Activated CD8-positive, alpha-beta memory T cell treated with anti-CD3 and anti-CD28 coated beads, Interleukin-2, amount 50 U/mL, for 4 hours (primary cell): ENCODE measurements at places on chromosomes 5 and 9.

- no peak for DNase-seq
Observed at GRCh38 chr5:125587631-125588030, 835.6 kb upstream of the GRAMD2B start.

DNA sequence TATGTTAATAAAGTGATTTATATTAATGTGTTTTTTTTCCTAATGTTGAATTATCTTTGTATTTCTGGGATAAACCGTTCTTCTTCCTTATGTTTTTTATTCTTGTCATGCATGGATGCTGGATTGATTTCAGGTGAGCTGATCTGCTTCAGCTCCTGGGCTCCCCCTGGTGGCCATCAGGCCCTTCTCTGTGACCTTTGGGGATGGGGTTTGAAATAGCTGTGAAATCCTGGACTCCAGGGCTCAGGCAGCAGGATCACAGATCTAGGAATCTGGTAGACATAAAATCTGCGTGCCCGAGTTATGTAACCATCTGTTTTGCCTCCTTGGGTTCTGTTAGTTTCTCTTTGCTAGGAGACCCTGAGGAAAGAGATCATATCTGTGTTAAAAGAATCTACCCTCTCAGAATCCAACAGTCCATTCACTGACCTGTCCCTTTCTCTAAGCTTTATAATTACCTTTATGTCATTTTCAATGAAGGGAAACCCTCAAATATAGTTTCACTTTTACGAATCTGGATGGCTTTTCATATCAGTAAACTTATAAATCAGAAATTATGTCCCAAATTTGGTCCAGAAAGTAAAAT lies 12.2 kb upstream of the OR13J1 start:
- peak; percentile 81 for DNase-seq

DNA sequence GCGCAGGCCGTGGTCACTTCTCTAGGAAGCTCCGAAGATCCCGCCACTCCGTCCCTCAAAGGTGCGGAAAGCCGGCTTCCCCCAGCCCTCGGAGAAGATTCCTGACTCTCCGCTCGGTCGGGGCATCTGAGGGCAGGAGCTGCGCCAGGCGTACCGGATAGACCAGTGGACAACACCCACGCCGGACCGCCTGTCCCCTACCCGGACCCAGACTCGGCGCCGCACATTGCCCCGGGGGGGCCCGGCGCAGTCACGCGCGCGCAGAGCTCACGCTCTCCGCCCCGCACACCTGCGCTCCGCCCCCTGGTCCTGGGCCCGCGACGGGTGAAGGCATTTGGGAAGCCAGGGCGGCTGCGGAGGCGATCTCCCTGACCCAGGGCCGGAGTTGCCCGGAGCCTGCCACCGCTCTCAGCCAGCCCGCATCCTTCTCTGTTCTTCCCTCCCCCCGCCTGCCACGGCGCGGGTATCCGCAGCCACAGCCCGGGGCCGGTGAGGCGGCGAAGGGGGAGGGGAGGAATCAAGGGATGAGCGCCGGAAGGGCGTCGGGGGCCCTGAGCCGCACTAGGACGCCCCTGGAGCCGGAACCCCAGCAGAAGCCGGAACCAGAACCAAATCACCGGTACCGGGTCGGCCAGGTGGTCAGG lies 448 bp downstream of the RELL2 start:
- peak; percentile 61 for DNase-seq

GRCh38 chr9:133713150-133713959 lies 24.8 kb downstream of the SARDH start:
- DNase-seq: no peak

- DNase-seq: no peak
Observed at GRCh38 chr5:93385655-93386054, 195.4 kb downstream of the NR2F1-AS1 start.

DNA sequence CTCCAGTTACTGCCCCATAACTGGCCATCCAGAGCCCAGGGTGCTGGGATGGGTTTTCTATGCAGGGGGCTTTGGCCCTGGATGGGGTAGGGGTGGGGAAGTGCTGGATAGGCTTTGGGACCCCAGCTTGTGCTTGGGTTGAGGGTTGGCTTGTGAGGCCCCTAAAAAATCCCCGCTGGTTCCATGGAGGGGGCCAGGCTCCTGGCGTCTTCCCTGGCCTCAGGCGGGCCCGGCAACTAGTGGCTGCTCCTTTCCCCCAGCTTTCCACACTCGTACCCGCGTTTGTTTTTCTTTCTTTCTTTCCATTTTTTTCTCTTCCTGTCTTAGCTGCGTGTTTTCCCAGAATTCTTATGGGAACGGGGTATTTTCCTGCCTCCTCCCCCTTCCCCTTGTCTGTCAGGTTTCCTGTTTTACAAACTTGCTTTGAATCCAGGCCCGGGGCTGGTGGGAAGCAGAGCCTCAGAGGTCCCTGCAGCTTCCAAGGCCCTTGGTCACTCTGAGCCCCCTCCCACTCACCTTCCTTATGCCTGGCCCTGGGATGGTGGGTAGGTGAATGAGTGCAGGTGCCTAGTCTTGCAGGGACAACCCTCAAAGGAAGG lies 40.2 kb downstream of the RGS3 start:
- DNase-seq: no peak

DNA sequence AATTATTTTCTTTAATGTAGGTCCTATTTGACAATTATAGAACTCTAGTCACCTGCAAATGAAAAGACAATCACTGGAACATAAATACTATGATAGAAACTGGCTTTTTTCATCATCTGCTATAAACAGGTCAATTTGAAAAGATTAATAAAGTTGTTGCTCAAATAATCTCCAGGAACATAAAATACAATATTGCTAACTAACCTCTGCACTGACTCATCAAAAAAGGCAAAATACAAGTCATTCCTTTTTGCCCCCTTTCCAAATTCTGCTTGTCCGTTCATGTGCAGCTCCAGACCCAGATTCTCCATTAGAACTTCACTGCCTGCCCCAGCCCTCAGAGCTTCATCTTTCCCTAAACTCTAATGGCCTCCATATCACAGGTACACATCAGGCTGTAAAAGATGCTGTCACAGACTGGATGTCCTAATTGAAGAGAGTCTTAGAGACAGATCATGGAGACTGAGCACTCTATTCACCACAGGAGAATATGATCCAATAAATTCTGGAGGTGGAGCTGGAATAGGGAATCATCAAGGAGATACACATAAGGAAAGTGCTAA lies 1.6 kb downstream of the DCTN4 start:
- no peak for DNase-seq

- DNase-seq: no peak
Observed at GRCh38 chr9:35798658-35799374, 7.4 kb downstream of the NPR2 start.

- DNase-seq: no peak
Observed at GRCh38 chr5:116522356-116523136, 52.1 kb downstream of the SEMA6A start.

GRCh38 chr5:169012450-169012849 lies 288.5 kb downstream of the SLIT3 start:
- DNase-seq: no peak

- DNase-seq: no peak
Observed at GRCh38 chr9:128145536-128145935, 3.7 kb upstream of the LCN2 start.

- DNase-seq: no peak
Observed at GRCh38 chr5:111366388-111366787, 142.2 kb downstream of the CAMK4 start.

GRCh38 chr5:131302506-131302905 lies 38.7 kb downstream of the CDC42SE2 start:
- no peak for DNase-seq

GRCh38 chr5:74257645-74258313 lies 382.7 kb downstream of the ENC1 start:
- DNase-seq: no peak
